ENCODE measurements at places on chromosomes 5 and 9.

GRCh38 chr5:111626473-111627148, 114.3 kb upstream of the STARD4 start:
- no peak for DNase-seq

GRCh38 chr5:113017881-113018635, 41.5 kb downstream of the DCP2 start:
- DNase-seq, result no peak

DNA sequence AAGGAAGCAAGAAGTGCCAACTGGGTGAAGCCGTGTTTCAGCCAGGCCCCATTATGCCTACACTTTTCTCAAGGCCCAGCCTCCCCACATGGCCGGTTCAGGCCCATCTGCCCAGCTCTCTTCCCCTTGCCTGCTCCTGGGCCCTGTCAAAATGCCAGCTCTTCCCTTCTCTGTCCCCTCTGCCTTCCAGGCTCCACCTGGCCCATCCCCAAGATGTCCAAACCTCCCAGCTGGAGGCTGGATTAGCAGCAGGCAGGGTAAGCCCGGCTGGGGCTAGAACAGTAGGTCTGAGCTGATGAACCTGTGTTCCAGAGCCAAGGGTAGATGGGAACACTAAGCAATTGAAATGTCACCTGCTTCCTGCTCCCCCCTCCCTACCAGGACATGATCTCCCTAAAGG, 64.1 kb upstream of the HSPA9 start:
- DNase-seq, result no peak

DNA sequence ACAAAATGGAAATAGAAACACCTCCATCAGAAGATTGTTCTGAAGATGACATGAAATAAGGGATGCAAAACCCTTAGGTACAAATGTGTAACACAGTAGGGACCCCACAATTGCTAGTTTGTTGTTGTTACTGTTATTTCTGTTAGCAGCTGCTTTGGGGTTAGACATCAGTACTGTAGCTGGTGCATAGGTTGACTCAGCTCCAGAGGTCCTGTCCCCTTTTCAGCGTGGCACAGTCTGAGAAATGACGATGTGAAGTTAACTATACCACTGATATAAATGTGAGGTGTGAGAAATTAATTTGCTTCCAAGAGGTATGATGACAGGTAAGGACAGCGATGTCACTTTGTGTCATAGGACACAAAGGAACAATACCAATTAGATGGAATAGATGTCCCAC, 384.6 kb upstream of the KLF4 start:
- no peak for DNase-seq

DNA sequence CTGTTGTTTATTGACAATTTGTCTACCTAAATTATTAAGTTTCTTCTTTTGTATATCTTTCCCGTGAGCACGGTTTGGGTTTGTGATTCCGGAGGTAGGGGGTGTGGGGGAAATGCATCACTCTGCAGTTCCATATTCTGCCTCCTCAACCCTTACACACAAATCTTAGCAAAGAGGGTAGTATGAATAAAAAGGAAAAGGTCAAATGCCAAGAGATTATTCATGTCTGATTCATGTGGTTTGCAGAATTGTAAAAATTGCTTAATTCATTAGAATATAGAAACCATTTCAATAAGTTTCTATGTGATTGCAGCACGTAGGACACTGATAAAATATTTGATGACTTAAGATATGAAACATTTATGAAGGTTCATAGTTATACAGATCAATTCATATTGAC, 601.9 kb downstream of the SEMA5A start:
- no peak for DNase-seq

GRCh38 chr5:107393851-107394250, 276.9 kb downstream of the EFNA5 start:
- no peak for DNase-seq

DNA sequence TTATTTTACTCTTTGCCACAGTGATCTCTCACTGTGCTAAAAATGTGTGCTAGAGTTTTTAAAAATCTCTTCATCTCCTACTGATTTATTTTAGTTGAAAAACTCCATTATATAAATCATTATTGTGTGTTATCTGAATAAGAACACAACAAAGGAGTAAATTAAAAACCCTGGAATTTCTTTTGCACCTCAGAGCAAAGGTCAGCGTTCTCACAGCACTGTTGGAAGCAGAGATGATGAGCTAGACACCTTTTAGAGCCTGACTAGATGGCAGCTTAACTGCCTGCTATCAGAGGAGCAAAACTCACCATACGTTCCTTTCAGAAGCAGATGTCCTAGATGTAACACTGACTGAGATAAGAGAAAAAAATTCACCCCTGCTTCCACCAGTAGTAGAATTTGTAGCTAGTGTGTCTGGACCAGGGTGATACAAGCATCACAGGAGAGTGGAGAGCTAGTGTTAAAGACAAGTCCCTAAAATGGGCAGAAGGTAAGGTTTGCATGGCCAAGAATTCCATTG, 147.1 kb downstream of the ENTREP1 start:
- no peak for DNase-seq

GRCh38 chr5:39675676-39676075, 250.9 kb upstream of the DAB2 start:
- no peak for DNase-seq
